Mesothelial cell of epicardium (in vitro differentiated cells): ENCODE measurements at places on chromosomes 6 and 20. TPM values are rescaled to one million over a fixed set of nuclear protein-coding genes. Genes with fewer than 3 reads are reported as not detected.
A peak's percentile ranks its signal among the peaks of the same experiment; 100 is the strongest.

DNA sequence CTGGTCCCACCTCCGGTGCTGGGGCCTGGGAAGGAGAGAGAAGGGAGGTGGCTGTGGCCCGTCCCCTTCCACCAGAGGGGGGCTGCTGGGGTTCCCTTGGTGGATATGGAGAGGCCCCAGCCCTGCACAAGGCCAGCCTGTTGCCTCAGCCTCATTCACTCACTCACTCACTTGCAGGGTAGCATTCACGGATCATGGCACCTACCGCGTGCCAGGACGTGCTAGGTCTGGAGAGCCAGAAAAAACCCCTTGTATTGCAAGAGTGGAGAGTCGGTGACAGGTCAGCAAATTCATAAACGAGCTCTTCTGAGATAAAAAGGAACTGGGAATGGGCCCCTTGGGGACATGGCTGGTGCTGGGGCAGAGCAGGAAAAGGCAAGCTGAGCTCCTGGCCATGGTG, 6.4 kb upstream of the ZBTB46 start:
- H3K27ac ChIP-seq: peak overlapping the region; percentile 5
- H3K36me3 ChIP-seq: no peaks in the 10 kb centered on the region
- H3K4me3 ChIP-seq: no peak overlapping the region
- DNase-seq: no peak
- no peaks in the 10 kb centered on the region for H3K27me3 ChIP-seq

DNA sequence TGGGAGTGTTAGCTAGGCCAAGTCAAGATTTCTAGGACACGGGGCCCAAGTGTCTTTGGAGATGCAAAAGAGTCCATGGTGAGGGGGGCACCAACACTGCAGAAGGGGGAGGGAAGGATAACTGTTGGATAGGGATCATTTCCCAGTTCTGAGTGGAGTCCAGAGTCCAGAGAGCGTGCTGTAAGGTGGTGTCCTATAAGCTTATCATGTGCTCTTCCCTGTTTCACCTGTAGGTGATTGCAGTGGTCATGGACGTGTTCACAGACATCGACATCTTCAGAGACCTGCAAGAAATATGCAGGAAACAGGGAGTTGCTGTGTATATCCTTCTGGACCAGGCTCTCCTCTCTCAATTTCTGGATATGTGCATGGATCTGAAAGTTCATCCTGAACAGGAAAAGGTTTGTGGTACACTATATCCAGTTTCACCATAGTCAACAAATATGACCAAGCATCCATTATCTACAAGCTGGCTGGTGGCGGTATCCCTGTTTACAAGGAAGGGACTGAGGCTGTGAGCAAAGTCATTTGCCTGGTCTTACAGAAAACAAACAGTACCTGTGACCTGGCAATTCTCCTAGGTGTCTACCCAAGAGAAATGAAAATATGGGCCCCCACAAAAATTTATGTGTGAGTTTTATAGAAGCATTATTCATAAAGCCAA, 15.6 kb downstream of the FAM83D start:
- no peaks in the 10 kb centered on the region for H3K27me3 ChIP-seq
- H3K4me1 ChIP-seq: peaks cover 7% of the 10 kb centered on the region
- no peak overlapping the region for H3K27ac ChIP-seq
- H3K36me3 ChIP-seq: peaks cover 10% of the 10 kb centered on the region

GRCh38 chr6:89047473-89047872, 33.1 kb upstream of the PNRC1 start:
- H3K36me3 ChIP-seq: no peaks in the 10 kb centered on the region
- peak overlapping the region; percentile 51 for H3K27ac ChIP-seq
- H3K4me3 ChIP-seq: no peak overlapping the region
- H3K27me3 ChIP-seq: no peaks in the 10 kb centered on the region
- peaks cover 20% of the 10 kb centered on the region for H3K4me1 ChIP-seq

The TBC1D22B gene
- total RNA-seq: 14.8 to 15.2 TPM (median 15.1 TPM) in 3 replicates

GRCh38 chr20:56788041-56788670, 159.1 kb downstream of the TFAP2C start:
- DNase-seq: no peak
- H3K4me3 ChIP-seq: no peak overlapping the region
- no peak overlapping the region for H3K27ac ChIP-seq
- H3K4me1 ChIP-seq: peaks cover 11% of the 10 kb centered on the region

The ARG1 gene
- total RNA-seq: not detected in 3 replicates

- H3K36me3 ChIP-seq: peaks cover 3% of the 10 kb centered on the region
- H3K4me1 ChIP-seq: no peaks in the 10 kb centered on the region
- H3K4me3 ChIP-seq: no peak overlapping the region
- H3K27me3 ChIP-seq: no peaks in the 10 kb centered on the region
- DNase-seq: no peak
Observed at GRCh38 chr6:142960098-142960497, 15.1 kb upstream of the HIVEP2 start.

The BPIFA1 gene
- not detected in 3 replicates for total RNA-seq

The DUSP15 gene
- total RNA-seq: 8.4 to 10.4 TPM (median 8.5 TPM) in 3 replicates

- H3K27ac ChIP-seq: no peak overlapping the region
- H3K4me1 ChIP-seq: peaks cover 7% of the 10 kb centered on the region
- no peaks in the 10 kb centered on the region for H3K36me3 ChIP-seq
Observed at GRCh38 chr6:150492507-150492906, 107.2 kb upstream of the PLEKHG1 start.

GRCh38 chr6:155106456-155107115, 111.5 kb downstream of the TIAM2 start:
- no peak for DNase-seq
- no peak overlapping the region for H3K27ac ChIP-seq
- no peak overlapping the region for H3K4me3 ChIP-seq
- H3K36me3 ChIP-seq: no peaks in the 10 kb centered on the region

- H3K4me1 ChIP-seq: no peaks in the 10 kb centered on the region
- H3K27me3 ChIP-seq: no peaks in the 10 kb centered on the region
- H3K27ac ChIP-seq: no peak overlapping the region
- no peak for DNase-seq
Observed at GRCh38 chr6:28995093-28995650, 9.9 kb downstream of the ZNF311 start.

DNA sequence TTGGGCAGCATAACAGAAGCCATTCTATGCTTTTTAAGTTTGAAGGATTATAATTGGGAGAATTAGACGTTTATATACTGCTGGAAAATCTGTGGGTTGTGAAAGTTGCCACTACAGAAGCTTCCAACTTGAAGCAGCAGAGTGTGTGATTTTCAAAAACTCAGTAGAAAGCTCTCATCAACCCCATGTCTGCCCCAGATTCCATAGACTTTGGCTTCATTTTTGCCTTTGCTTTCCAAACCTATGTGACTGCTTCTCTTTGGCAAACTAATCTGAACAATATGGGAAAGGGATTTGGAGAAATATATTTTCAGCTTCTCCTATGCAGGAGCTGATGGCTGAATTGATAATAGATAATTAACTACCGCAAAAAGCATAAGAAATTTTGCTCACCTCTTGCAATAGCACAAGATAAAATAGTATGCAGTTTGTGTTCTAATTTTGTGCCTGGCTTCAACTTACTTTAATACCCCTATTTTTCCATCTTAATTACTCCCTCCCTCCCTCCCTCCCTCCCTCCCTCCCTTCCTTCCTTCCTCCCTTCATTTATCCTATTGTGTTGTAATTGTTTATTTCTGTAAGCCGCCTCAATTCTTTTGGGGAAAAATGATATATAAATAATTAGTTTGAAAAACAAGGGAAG, 214.1 kb upstream of the HS3ST5 start:
- H3K36me3 ChIP-seq: no peaks in the 10 kb centered on the region
- no peak for DNase-seq
- H3K27me3 ChIP-seq: no peaks in the 10 kb centered on the region
- no peak overlapping the region for H3K4me3 ChIP-seq
- H3K4me1 ChIP-seq: peaks cover 7% of the 10 kb centered on the region

The SPATA2 gene
- total RNA-seq: 8.0 to 8.8 TPM (median 8.1 TPM) in 3 replicates

DNA sequence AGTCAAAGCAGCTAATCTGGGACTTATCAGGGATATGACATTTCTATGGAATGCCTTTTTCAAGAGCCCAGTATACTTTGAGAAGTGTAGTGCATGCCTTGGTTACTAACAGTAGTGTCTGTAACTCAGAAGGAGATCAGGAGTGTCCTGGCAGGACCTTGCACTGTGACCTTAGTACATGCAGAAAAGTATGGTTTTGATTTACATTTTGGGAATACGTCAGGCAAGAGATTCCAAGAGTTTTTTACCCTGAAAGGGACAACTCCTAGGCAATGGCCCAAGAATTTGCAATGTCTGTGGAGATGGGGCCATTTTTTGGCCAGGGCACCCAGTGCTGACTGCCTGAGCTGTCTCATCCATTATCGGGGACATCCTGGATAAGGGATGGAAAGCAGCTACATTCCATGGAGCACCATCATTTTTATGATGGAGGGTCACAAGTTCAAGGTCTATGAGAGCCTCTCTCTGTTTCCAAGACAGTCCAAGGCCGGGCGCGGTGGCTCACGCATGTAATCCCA, 80.2 kb downstream of the FAM50B start:
- no peak overlapping the region for H3K27ac ChIP-seq
- peaks cover 21% of the 10 kb centered on the region for H3K4me1 ChIP-seq
- no peaks in the 10 kb centered on the region for H3K36me3 ChIP-seq
- H3K4me3 ChIP-seq: no peak overlapping the region
- H3K27me3 ChIP-seq: no peaks in the 10 kb centered on the region
- no peak for DNase-seq
